DMS 273 treated with DMSO at 0.1 percent for 48 hours (cell line): ENCODE measurements at places on chromosomes 2 and 18.

- no peak for DNase-seq
These were observed 28.1 kb upstream of the TMEM247 start for GRCh38 chr2:46451131-46451711.

DNA sequence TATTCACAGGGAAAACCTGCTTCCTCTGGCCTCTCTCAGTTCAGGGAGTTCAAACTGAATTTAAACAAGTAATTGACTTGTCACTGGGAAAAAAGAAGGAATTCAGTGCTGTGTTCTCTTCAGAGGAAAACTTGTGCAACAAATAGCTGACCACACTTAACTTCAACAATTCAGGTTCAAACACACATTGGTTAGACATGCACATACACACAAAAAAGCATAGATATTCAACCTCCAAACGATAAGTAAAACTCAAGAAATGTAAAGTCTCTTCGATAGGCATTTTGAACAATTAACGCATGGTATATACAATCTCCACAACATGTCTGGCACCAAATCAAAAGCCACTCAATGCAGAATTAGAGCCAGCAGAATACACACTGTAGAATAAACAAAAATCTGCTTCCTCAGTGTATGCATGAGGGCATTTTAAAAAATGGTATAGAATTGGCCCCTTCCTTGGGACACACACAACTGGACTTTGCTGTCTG, 269.0 kb downstream of the TCF4 start:
- DNase-seq = no peak

DNA sequence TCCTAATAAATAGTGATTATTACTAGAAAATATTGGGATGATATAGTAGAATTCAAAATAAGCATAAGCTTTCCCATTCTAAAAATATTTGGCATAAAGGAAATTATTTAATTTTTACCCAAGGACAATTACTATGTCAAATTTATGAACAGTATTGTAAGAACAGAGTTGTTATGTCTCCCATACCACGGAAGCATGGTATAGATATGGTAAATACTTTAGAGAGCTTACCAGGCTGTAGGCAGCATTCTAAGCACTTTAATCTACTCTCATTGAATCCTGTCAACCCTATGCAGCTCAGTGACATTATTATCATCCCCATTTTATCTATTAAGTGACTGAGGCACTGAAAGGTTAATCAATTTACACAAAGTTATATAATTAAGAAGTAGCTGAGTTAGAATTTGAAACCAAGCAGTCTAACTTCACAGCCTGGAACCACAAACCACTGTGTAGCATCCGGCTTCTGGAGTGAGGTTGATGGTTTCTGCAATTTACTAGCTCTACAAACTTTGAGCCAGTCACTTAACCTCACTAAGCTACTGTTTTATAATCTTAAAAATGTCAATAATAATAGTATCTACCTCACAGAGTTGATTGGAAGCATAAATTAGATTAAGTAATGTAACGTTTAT, 323.7 kb downstream of the ARHGAP15 start:
- no peak for DNase-seq

- DNase-seq = no peak
These were observed 359.9 kb downstream of the TXNL1 start for GRCh38 chr18:56278421-56279003.

DNA sequence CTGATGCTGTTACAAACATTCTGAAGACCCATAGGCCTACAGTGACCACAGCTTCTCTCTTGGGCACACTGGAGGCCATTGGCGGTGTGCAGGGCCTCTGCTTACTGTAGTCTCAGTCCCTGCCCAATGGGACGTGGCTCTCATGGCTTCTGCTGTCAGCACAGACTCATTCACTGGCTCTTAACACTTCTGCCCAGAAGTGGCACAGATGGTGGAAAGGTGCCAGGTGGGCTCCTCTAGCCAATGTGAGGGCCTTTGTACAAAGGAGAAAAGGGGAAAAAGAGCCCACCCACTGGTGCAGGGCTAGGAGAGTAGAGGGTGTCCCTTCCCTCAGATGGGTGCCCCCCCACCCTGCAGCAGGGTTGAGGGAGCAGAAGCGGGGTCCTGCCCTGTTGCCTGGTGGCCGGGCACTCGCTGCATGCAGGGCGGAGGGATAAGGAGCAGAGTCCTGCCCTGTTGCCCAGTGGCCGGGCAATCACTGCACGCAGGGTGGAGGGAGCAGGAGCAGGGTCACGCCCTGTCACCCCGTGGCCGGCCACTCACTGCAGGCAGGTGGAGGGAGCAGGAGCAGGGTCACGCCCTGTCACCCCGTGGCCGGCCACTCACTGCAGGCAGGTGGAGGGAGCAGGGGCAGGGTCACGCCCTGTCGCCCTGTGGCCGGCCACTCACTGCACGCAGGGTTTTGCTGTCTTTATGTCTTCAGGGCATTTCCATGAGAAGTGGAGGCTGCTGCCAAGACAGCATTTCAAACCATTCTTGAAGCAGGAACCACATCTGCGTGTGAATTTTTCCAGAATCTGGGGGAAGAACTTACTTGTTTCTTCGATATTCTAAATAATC, 20.0 kb downstream of the LRRFIP1 start:
- DNase-seq = no peak

DNA sequence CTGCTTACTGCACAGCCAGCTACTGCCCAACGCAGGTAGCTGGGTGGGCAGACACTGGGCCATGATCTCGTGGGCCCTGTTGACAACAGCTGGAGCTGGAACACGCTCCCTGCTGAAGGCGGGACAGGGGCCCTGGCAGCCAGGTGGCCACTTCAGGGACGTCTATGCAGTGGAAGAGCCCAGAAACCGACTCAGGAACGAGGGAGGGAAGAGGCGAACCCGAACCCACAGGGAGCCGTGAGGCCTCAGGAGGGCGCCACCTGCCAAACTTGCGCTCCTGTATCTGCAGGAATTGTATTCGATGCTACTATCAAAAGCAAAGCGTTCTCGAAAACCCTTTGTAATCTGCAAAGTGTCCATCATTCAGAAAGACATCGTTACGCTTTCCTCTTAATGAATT, 198.4 kb downstream of the EIPR1 start:
- DNase-seq = no peak

DNA sequence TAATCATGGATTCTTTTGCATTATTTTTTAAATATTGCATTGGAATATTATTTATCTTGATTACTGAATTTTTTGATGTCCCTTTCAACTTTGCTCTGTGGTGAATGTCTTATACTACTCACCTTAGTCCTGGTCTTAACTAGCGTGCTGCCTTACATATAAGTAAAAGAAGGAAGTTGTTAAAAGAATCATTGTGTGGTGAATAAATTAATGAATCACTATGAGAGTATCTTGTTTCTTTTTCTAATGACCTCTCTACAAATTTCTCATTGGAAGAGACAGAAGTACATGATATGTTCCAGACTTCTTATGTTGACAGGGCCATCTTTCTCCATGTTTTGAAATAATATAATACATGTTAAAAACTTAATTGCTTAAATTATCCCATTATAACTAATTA, 432.6 kb upstream of the MMADHC start:
- no peak for DNase-seq

- no peak for DNase-seq
These were observed 72.8 kb downstream of the SMAD7 start for GRCh38 chr18:48877941-48878340.
